ENCODE measurements at places on chromosomes 1 and 21. TPM values are rescaled to one million over a fixed set of nuclear protein-coding genes. Genes with fewer than 3 reads are reported as not detected.

TEX38 gene
- 0.22 TPM for total RNA-seq

GRIK3 gene
- 0.55 TPM for total RNA-seq

GRCh38 chr1:174965362-174966007 is 34.3 kb upstream of the CACYBP start:
- no peaks in the 10 kb centered on the region for H3K27me3 ChIP-seq
- no peak for DNase-seq
- H3K27ac ChIP-seq: peak overlapping the region; percentile 68
- H3K4me3 ChIP-seq: peak overlapping the region; percentile 32

- no peak overlapping the region for H3K27ac ChIP-seq
- no peak for DNase-seq
- no peaks in the 10 kb centered on the region for H3K27me3 ChIP-seq
- H3K36me3 ChIP-seq: no peaks in the 10 kb centered on the region
- H3K4me1 ChIP-seq: peaks cover 28% of the 10 kb centered on the region
Observed at GRCh38 chr1:94725566-94725965, 94.6 kb upstream of the SLC44A3 start.

GRCh38 chr1:66575739-66576138 is 41.8 kb downstream of the SGIP1 start:
- no peaks in the 10 kb centered on the region for H3K36me3 ChIP-seq
- H3K4me3 ChIP-seq: no peak overlapping the region
- no peak for DNase-seq

DNA sequence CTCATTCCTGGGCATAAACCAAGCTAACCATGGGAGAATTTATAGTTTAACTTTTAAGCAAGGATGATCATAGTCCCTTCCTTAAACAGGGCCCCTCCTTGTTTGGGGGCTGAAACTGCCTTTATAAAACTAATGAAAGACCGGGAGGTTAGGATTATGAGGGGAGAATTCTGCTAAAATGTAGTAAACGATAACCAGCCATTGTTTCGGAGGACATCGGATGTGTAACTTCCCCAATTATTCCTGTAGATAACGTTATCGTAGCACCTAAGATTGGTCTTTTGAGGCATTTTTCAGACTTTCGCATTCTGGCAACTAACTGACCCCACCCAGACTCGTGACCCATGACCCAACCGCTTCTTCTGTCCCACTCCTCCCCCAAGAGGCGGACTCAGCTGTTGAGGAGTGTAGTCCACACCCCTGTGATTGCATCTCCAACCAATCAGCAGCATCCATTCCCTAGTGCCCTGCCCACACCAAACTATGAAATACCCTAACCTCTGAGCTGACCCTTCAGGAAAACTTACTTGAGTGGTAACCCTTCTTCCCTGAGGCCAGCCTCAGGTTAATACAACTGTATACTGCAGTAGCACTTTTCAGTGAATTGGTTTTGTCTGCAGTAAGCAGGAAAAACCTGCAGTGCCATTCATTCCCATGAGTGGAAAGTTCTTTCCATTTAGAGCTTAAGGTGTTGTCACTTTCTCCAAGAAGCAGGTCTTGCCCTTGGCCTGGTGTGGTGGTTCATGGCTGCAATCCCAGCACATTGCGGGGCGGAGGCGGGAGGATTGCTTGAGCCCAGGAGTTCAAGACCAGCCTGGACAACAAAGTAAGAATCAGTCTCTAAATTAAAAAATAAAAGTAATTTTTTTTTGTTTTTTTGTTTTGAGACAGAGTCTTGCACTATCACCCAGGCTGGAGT is 823 bp upstream of the SYF2 start:
- peak; percentile 70 for DNase-seq
- H3K36me3 ChIP-seq: peaks cover 30% of the 10 kb centered on the region
- peak overlapping the region; percentile 97 for H3K27ac ChIP-seq
- H3K27me3 ChIP-seq: no peaks in the 10 kb centered on the region
- H3K4me3 ChIP-seq: peak overlapping the region; percentile 90
- peaks cover 67% of the 10 kb centered on the region for H3K4me1 ChIP-seq
